NCI-H1694 (cell line): ENCODE measurements at places on chromosomes 16 and 17.

DNA sequence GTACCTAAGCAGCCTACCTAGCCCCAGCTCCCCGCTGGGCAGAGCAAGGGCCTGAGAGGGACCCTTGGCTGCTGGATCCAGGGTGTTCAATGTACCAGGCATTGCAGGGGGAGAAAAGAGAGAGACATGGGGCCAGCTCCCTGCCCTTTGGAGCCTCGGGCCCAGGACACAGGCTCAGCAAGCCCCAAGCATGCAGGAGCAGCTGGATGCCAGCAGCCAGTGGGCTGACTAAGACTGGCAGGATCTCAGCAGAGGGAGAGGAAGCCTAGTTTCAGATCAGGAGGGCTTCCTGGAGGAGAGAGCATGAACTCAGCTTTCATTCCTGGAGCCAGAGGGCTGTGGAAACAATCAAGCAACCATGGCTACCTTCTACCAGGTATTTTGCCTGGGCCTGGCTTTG is 82.0 kb upstream of the NKD1 start:
- DNase-seq: no peak

- DNase-seq: no peak
Measured at GRCh38 chr16:69443927-69444631, 19.7 kb downstream of the CYB5B start.

DNA sequence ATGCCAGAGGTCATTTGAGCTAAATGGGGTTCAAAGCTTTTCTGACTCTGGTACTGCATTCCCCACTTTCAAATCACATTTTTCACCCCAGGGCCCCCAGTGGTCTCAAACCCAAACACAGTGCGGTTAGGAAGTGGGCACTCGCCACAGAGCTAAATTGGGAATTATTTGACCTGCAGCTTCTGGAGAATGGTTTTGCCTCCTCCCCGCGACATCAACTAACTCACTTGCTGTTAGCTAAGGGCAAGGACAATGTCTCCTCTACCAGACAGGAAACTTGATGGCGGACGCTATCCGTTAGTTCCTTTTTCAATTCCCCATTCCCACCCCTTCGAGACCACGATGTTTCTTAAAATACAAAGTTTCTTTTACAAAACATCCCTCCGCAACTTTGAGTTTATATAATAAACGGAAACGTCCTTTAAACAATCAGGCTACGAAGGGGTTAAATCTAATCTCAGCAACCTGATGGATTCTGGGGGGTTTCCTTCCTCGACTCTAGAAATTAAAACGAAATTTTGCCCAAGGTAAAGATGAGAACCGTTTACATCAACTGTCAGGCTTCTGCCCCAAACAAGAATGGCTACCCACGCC is 500 bp upstream of the KAT7 start:
- no peak for DNase-seq

DNA sequence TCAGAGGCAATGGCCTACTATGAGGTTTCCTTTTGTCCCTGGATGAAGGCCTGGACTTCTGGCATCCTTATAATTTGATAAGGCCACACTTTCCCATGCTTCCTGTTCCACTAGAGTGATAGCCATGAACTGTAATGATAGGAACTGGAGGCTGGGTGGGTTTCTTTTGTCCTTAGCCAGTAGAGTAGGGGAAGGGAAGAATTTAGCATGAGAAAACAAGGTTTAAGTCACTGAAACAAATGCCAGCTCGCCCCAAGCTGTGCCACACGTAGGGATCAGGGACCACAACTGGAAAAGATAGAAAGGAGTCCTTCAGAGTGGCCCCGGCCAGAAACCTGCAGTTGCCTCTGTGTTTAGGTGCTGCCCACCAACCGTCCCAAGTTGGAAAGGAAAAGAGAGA is 80.9 kb upstream of the C17orf78 start:
- DNase-seq: no peak

DNA sequence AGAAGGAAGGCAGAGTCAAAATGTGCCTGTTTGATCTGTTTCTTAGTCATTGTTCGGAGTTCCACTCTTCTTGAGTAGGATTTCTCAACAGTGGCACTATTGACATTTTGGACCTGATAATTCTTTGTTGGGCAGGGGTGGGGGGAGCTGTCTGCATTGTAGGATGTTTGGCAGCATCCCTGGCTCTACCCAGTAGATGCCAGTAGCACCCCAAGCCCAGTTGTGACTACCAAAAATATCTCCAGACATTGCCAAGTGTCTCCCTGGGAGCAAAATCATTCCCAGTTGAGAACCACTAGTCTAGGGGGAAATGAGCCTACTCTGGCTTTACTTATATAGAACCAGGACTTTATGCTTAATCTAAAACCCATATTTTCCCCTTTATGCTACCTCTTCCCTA is 1.1 kb upstream of the GFOD2 start:
- DNase-seq: no peak

DNA sequence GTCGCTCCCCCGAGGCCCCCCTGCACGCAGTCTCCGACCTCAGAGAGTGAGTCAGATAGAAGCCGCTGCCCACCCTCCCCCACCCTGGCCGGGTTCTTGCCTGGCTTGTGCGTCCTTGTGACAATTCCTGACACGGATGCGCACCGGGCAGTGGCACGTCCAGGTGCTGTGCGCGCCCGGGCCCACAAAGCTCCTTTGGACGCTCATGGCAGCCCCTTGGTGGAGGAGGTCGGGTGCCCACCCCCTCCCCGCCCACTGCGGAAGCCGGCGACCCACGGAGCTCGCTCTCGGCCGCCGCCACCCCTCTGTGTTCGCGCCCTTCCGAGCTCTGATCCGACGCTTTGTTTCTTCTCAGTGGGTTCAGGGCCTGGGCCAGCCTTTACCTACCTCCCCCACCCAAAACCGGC is 662 bp upstream of the TUBB3 start:
- no peak for DNase-seq

DNA sequence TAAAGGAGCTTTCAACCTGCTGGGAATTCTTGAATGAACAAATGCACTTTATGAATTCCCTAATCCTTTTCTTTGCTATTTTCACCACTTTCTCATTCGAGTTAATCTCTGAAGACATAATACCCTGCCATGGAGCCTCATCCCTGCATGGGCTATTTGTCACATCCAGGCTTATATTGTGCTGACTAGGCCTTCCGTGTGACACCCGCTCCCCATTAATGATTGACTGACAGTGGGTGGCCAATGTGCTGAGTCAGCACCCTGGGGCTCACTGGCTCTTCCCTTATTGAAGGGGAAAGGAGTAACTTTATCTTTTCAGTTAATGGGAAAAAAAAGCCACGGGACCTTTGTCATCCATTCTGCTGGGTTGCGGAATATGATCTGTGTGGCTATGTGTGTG is 1024.8 kb upstream of the EEF2KMT start:
- no peak for DNase-seq

DNA sequence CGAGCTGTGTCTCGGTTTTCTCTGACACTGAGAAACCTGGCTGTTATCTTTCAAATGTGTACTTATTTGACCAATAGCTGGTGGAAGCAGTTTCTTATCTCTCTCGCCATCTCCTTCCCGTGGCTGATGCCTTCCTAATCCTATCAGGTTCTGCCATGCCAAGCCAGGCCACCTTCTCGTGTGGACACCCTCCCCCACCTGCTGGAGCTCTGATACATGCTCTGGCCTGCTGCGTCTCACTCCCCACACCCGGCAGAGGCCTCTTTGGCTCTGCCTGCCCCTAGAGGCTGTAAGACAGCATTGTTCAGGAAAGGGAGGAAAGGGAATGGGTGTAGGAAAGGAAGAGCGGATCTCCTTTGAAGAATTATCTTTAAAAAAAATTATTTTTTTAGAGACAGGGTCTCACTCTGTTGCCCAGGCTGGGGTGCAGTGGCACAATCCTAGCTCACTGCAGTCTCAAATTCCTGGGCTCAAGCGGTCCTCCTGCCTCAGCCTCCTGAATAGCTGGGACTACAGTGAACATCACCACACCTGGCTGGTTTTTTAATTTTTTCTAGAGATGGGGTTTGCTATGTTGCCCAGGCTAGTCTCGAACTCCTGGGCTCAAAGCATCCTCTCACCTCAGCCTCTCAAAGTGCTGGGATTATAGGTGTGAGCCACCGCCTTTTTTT is 7.5 kb upstream of the ARMC5 start:
- peak; percentile 10 for DNase-seq

- no peak for DNase-seq
Measured at GRCh38 chr17:70901870-70902269, 732.5 kb downstream of the KCNJ2 start.
